ENCODE measurements at places on chromosomes 16 and 17.

- no peak for DNase-seq
These were observed 140.9 kb upstream of the WSB1 start for GRCh38 chr17:27153005-27153404.

DNA sequence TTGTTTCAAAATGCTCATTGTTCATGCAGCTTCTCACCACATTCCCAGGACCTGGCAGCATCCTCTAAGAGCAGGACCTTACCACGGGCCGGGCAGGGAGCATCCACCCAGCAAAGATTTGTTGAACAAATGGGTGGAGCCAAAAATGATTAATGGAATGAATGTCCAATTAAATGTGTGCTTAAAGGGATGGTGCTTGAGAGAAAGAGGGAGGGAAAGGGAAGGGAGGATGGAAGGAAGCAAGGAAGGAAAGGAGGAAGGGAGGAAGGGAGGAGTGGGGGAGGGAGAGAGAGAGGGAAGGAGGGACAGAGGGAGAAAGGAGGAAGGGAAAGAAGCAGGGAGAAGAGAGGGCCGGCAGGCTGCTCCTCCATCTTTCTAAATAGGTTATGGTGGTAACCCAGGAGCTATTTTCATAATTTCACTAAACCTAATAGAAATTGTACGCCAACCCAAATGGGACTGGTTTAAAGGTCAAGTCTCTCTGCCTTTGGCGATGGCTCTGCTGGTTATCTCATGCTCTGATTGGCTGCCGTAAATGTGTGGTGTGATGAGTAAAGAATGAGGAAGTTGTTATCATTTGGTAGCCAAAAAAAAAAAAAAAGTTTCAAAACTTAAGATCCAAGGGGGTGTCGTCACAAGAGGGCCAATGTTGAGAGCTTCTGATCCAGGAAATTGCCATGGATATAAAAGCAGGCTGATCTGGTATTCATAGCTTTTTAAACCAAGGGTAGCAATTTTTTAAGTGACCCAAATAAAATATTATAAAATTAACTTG is 126.7 kb upstream of the FOXF1 start:
- DNase-seq = peak; percentile 96

DNA sequence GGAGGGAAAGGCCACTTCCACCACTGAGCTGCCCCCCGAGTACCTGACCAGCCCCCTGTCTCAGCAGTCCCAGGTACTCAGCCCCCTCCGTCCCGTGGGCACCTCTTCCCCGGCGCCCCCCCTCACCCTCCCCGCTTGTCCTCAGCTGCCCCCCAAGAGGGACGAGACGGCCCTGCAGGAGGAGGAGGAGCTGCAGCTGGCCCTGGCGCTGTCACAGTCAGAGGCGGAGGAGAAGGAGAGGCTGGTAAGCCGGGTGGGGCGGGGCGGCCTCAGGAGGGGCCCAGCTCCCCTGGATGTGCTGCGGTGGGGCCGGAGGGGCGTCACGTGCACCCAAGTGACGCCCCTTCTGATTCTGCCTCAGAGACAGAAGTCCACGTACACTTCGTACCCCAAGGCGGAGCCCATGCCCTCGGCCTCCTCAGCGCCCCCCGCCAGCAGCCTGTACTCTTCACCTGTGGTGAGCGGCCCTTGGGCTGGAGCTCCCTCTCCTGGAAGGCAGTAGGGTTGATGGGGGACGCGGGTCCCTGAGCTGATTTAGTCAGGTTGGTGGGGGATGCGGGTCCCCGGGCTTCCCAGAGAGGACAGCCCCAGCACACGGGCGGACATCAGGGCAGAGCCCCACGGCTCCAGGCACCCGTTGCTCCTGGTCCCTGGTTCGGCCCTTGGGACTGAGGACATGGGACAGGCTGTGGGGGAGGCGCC is 9.5 kb upstream of the MRPL12 start:
- no peak for DNase-seq

GRCh38 chr17:7839190-7839875 is 5.3 kb downstream of the KDM6B start:
- no peak for DNase-seq

DNA sequence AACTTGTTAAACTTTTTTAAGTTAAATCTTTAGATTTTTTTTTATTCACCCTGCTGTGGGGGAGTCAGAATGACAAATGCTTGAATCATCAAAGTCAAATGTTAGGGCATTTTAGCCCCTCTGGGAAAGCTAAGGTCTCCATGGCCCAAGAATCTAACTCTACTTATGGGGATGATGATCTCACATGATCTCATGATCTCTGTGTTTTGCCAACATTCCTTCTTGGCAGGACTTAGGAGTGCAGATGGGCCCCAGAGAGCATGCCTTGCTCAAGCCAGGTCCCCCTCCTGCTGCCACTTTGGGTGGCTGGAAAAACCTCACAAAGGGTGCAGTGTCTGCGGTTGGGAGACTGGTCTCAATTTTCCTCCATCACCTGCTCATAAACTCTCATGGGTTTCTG is 108.6 kb downstream of the PRKCB start:
- DNase-seq = no peak

GRCh38 chr17:45224671-45225050 is 3.0 kb downstream of the FMNL1 start:
- no peak for DNase-seq

DNA sequence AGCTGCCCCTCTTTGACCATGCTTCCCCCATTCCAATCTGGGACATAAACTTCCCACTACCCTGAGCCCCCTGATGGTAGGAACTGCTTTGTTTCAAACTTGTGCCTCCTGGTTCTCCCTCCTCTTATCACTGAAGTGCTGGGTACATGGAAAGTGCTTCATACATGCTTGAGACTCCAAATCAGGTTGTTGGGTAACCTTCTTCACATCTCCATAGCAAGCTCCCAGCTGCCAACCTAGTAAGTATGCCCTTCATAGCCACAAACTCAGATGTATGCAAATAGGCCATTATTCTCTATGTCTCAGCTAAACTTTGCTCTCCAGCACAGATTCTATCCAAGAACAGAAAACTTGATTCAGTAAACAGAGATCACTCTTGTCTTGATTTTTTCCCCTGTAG is 310.6 kb upstream of the IRX3 start:
- no peak for DNase-seq

- DNase-seq = peak; percentile 57
These were observed 6.4 kb upstream of the LGALS3BP start for GRCh38 chr17:78986048-78986648.

DNA sequence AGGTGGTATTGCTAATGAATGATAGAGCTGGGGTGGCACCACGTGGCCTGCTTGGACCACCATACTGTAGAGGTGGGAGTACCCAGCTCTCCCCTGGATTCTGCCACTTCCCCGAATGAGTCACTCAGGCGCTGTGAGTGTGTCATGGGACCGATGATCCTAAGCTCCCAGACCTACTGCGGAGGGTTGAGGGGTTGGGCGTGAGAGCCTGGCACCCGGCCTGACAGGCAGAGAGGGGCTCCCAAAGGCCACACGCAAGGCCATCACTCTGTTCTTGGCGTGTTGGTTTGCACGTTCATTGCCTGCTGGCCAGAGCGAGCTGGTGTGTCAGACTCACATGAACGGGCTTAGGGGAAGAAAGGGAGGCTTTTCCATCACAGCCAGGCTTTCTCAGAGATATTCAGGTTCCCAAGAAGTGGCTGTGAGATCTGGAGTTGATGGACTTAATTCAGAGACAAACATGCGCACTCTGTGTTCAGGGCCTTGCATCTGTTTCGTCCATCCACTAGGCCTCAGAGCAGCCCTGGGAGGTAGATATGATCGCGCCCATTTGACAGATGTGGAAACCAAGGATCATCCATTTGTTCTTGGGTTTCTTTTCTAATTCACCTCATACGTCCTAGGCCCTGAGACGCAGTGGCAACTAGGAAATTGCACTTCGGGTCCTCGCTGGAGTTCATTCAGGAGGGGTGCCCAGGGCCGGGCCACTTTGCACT is 41.4 kb downstream of the CMIP start:
- no peak for DNase-seq

GRCh38 chr16:3578610-3579551 is 1.7 kb upstream of the NLRC3 start:
- DNase-seq = no peak

- DNase-seq = no peak
These were observed 23.0 kb upstream of the ZNF750 start for GRCh38 chr17:82862737-82863382.
